ENCODE measurements at places on chromosomes 16 and 17.

DNA sequence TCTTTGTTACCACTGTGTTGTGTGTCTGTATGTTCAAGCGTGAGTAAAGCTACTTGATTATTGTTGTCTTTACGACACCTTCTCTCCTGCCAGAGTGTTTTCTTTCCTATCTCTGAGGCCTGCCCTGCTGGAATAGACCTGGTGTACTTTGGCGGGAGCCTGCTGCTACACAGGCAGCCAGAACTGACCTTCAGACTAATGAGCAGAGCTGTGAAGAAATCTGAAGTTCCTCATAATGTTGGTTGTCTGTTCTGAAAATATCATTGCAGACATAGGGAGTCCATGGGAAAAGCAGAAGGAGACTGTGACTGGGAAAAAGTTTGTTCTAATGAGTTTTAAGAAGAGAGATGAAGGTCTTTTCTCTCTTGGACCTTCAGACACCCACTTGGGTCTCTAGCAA is 9.8 kb downstream of the RHOT1 start:
- DNase-seq, result no peak

GRCh38 chr17:69179227-69179952 is 37.7 kb upstream of the ABCA6 start:
- no peak for DNase-seq

DNA sequence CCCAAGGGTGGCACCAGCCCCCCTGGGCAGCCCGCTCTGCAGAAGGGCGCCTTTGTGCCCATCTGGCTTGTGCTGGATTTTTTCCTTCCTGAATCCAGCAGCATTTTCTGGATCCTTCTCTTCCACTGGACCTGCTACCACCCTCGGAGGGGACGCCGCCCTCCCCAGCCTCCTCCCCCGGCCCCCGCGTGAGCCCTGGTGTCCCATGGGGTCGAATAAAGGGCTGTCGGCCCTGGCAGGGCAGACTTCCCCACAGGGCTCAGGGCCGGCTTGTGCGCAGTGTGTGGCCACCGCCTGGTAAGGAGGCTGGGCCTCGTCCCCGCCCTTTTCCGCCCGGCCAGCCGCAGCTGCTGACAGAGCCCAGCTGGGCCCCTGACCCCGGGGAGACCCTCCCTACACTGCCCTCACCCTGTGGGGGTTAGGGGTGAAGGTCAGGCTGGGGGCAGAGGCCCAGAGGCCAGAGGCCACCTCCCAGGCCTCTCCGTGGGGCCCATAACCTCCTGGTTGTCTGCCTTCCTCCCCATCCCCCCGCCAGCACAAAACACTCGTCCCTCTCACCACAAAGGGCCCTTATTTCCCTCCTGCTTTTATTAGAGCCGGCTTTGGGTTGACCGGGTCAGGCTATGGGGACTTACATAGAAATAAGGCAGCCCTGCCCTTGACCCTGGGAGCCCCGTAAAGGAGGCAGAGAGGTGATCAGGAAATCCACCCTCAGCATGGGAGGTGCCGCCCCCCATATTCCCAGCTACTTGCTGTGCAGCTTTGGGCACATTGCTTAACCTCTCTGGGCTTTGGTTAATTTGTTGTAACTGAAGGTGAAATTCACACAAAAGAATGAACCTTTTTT is 179.3 kb upstream of the CIBAR2 start:
- no peak for DNase-seq

DNA sequence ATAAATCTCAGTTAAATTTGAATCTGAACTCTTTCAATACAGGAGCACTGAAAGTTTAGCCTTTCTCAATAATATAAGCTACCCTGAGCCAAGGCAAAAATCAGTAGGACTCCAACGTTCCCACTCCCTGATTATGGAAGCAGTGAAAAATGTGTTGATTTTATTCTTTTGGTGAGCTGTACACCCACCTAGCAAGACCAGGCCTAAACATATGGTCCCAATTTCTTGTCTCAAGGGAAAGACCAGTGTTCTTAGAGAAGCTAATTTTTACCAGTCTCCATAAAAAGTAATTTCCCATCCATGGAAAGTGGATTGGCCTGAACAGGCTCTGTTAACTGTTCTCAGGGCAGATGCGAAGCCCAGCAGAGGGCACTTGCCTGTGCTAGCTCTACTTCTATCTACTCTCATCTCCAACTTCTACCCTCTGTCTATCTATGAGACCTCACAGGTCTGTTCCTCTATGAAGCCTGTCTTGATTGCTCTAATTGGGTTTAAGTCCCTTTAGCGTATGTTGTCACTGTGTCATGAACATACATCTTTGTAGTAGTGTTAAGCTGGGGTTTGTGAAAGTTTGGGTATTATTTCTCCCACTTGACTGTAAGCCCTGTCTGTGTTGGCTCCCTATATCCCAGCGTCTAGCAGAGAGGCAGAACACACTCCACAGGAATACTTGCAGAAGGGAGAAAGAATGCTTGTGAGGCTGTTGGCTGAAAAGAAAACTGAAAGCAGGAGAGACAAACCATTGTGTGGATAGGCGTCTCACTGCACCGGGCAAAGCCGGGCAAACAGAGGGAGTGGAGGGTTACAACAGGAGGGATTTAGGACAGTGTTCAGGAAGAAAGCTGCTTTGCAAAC is 167.1 kb upstream of the MAF start:
- no peak for DNase-seq

DNA sequence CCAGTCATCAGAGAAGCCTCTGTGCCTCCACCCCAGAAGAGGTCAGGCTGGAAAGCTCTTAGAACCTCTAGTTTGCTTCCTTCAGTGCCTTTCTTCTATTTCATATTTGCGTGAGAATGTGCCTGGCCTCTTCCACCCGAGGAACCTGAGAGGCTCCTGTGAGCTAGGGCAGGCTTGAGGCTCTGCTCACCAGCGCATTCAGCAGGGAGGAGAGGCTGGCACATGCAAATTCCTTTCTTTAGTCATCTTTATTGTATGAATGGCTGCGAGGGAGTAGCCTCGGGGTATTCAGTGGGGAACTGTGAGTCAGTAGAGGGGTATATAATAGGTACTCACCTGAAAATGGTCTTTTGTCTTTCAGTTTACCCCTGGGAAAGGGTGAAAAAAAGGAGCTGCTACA is 268.3 kb downstream of the ABCC12 start:
- DNase-seq, result no peak

- no peak for DNase-seq
These were observed 172.5 kb downstream of the COPRS start for GRCh38 chr17:31686495-31686894.

DNA sequence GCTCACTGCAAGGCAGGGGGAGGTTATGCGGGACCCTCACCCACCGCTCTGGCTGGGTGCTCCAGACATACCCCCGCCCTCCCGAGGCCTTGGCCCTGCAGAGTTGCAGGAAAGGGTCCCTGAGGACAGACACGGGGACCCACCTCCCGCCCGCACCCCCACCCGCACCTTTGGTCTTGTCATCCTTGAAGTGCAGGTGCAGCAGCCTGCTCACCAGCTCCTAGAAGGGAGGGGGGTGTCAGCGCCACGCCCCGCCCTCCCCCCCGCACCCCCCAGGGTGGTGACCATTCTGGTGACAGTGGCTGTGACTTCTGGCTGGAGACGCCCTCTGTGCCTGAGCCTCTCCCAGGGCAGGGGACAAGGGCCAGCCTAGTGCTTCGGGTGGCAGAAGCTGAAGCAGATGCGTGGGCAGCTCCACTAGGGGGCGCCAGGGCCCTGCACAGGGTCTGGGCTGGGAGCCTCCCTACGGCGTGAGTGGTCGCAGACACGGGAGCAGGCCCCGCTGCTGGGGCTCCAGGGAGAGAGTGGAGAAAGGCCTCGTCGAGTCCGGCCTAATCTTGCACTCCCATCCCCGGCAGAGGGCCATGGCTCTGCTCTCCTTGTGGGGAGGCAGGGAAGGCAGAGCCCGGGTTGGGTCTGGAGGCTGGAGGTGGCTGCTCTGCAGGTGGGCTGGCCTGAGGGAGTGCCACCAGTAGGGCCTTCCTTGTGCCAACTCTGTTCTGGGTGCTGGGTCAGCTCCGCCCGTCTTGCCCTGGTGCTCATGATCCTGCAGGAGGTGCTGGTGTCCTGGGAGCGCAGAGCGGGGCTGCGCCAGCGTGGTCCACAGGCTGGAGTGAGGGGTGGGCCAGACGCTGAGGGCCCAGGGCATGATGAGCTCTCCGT is 2.7 kb downstream of the CENPX start:
- DNase-seq, result no peak

DNA sequence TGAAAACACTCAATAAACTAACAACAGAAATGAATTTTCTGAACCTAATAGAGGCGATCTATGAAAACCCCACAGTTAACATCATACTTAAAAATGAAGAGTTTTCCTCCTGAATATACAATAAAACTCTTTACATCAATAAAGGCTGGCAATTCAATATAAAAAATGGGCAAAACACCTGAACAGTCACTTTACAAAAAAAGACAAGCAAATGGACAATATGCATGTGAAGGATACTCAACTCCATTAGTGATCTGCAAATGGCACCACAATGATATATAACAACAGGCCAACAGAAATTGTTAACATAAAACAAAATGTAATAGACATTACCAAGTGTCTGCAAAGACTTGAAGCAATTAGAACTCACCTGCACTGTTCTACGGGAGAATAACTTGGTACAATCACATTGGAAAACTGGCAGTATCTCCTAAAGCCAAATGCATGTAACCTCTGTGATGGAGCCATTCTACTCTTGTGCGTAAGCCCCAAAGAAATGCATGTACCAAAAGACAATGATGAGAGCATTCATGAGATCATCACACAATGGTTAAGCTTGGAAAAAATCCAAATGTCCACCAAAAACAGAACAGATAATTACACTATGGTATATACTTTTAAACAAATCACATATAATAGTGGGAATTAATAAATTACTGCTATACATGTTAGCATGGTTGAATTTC is 433.4 kb upstream of the MAF start:
- DNase-seq, result no peak

Measured in GM12864 (cell line).